KG1 (cell line): ENCODE measurements at places on chromosomes 6 and 20.

DNA sequence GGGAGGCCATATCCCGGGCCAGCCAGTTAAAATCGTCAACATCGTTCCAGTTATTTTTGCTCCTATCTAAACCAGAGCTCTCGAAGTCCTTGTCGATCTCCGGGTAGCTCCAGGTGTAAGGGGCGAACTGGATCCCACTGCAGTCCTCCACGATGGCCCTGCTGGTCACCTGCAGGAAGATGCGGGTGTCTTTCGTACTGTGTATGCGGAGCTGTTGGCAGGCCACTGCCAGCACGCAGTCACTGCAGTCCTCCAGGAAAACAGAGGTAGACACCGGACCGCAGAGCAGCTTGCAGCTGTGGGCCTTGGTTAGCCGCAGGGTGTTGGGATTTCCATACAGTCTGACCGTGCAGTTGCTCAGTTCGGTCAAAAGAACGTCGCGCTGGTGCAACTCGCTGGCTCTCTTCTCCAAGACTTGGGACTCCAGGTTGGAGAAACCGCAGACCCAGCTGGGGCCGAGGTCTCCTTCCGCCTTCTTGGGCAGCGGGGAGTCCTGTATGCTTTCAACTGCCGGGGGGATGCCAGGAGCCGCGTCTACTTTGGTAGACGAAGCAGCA is 742 bp downstream of the TBCC start:
- DNase-seq: peak; percentile 60

- DNase-seq: no peak
These were observed 11.1 kb downstream of the YWHAB start for GRCh38 chr20:44896583-44896982.

- DNase-seq: no peak
These were observed 47.7 kb downstream of the FRK start for GRCh38 chr6:116012951-116013350.

DNA sequence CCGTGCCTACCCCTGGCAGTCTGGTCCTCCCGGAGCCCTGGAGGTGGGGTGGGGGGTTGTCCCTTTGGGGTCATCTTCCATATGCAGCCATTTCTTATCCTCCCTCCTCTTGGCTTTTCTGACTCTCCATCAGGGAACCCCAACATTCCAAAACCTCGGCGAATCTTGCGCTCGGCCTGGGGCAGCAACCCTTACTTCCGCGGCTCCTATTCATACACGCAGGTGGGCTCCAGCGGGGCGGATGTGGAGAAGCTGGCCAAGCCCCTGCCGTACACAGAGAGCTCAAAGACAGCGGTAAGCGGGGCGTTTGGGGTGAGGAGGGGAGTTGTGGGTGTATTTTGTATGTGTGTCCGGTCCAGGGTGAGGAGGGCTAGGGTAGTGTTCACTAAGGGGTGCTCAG is 168.0 kb upstream of the RNF24 start:
- DNase-seq: no peak

GRCh38 chr20:49725694-49726093 is 12.0 kb upstream of the B4GALT5 start:
- no peak for DNase-seq

DNA sequence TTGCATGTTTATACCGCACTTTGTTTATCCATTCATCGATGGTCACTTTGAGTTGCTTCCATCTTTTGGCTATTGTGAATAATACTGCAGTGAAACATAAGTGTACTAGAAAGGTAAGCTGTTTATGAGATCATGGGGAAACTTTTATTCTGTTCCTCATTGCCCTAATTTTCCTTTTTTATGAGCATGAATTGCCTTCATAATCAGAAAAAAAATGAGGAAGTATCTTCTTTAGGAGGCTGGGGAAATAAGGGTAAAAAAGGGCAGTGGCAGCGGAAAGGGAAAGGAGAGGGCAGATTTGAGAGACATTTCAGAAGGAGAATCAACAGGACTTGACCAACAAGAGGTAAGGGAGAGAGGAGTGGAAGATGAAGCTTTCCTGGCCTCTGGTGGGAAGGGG is 14.3 kb upstream of the SERINC3 start:
- no peak for DNase-seq

GRCh38 chr6:42537536-42537935 is 26.3 kb upstream of the UBR2 start:
- DNase-seq: no peak

GRCh38 chr6:52562911-52563310 is 13.9 kb downstream of the TRAM2 start:
- DNase-seq: no peak

GRCh38 chr6:115363379-115363778 is 697.3 kb downstream of the FRK start:
- no peak for DNase-seq

DNA sequence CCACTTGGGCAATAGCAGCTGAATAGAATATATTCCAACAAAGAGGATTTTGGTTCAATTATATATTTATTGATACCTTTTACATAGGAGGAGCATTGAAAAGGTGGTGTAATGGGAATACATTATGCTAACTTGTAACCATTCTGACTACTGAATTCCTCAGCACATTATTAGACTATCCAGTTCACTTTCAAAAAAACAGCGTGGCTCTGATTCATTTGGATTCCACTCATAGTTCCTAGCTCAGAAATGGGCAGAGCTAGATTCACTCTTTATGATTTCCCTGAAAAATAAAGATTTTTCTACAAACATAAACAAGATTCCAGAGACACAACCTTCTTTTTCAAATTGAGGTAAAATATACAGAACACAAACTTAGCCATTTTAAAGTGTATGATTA is 9.2 kb upstream of the TRERF1 start:
- DNase-seq: no peak

- no peak for DNase-seq
These were observed 58.2 kb upstream of the IL20RA start for GRCh38 chr6:137102851-137103492.

GRCh38 chr6:4703382-4703781 is 72.8 kb upstream of the CDYL start:
- no peak for DNase-seq

DNA sequence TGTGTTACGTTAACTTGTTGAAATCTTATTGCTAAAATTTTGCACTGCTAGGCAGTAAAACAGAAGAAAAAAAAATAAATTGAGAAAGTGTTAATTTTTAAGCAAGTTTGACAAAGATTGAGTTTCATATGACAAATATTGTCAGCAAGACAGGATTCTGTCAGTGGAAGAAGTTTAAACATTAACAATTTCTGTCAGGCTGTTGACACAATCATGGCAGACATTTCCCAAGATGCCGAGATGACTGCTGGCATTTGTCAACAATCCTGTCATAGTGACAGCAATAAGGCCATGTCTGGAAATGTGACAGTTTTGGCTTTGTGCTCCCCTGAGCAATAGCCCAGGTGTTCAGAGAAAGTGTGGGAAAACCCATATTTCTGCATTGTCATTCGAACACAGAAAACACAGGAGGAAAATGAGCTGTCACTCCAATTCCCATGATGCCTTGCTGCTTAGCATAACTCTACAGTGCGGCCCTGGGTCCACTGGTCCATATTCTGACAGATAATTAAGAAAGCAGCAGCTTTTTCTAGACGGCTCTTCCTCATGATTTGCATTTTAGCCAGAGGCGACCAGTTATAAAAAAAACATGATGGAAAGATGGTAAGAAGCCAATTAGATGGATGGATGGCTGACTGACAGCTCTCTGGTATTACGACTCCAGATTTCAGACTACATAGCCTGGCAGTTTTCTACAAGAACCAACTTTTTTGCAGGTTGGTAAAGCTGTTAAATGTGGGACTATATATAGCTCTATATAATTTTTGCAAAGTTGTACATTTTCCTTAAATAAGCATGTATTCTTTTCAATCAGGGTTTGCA is 43.6 kb upstream of the DEFB112 start:
- DNase-seq: no peak

DNA sequence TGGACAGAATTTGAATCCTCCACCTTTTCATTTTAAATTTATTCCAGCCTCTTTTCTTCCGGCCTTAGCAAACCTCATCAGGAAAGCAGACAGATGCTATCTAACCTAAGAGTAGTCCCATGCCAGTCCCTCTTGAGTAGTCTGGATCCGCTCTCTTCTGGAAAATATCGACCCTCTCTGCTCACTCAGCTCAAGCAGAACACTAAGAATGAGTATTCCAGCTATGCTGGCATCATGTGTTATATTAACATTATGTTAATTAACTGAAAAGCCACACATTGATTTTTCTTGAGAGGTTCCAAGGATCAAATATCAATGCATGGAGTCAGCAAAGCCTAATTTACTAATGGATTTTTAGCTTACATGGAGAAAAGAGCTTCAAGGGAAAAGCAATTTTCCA is 161.4 kb downstream of the ID4 start:
- DNase-seq: no peak

- no peak for DNase-seq
These were observed 120.2 kb upstream of the AFDN start for GRCh38 chr6:167706313-167707109.

GRCh38 chr6:137673603-137674002 is 179.4 kb upstream of the OLIG3 start:
- no peak for DNase-seq

DNA sequence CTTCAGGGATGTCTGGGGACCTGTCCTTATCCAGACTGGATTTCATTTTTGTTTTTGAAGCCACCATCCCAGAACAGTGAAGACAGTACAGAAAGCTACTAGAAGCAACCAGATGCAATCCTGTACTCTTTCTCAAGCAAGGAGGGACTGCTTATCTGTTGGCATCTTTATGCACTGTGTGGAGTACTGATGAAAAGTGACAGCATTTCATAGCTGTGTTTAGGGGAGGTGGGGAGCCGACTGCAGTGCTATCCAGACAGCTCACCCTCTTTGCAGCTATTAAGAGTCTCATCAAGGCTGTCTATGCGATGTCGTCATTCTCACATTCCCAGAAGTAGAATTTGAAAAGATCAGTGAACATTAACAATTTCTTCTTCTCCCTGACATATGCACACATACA is 5.5 kb downstream of the ZDHHC14 start:
- no peak for DNase-seq

- DNase-seq: no peak
These were observed 6.6 kb downstream of the GMPR start for GRCh38 chr6:16244869-16245451.

DNA sequence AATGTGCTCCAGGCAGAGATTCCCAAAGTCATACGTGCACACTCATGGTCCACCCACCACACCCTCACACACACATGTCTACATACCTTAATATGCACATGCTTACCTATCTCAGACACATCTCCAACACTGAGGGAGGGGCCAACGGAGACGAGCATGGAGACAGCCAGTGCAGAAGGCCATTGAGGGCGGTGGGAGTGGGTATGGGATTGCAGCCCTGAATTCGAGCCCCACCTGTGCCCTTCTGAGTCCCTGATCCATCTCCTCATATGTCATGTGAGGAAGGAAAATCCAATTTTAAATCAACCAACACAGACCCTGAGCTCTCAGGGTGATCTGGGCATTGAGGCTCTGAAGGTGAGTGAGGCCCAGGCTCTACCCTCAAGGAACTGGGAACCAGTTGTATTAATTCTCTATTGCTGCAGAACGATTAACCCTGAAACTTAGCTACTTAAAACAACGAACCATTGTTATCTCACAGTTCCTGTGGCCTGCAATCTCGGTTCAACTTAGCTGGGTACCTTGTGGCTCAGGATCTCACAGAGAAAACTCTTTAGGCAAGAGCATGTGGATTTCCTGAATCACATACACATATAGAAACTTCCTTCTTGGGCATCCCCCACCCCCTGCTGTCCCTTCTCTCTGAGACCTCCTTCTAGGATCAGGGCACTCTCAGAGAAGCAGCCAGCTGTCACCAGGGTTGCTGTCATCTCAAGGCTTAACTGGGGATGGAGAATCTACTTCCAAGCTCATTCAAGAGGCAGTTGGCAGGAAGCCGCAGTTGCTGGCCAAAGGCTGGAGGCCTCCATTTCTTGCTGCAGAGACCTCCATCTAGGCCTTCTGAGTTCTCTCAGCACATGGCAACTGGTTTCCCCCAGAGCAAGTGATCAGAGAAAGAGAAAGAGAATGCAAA is 28.3 kb downstream of the GLP1R start:
- DNase-seq: no peak

DNA sequence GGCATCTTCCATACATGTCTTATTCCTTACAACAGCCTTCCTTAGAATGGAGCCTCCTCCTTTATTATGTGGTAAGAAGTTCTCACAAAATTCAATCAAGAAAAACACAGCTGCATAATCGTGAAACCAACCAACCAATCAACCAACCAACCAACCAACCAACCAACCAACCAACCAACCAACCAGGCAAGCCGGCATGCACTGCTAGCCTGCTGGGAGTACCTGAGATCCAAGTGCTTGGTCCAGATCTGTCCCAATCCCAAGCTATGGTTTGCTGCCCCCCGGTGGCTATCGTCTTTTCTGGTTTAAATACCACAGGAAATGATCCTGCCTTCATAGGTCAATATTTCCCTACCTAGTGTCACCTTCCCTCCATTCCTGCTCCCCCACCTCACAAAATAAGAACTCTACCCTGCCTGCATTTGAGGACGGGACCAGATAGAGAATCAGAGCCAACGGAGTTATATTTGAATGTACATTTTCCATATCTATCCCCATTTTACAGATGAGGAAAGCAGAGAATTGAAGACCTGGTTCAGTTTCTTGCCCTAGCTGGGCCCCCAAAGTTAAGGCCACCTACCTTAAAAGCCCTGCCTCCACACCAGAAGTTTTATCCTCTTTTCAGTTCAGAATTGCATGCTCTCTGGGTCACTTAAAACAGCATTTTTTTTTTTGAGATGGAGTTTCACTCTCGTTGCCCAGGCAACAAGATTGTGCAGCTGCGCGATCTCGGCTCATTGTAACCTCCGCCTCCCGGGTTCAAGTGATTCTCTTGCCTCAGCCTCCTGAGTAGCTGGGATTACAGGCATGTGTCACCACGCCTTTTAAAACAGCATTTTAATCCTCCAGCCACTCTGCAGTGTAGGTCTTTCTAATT is 27.1 kb downstream of the RAB44 start:
- no peak for DNase-seq

- no peak for DNase-seq
These were observed 73.3 kb downstream of the IGF2R start for GRCh38 chr6:160042014-160042773.

- no peak for DNase-seq
These were observed 1.3 kb downstream of the NUP153 start for GRCh38 chr6:17705428-17705777.

DNA sequence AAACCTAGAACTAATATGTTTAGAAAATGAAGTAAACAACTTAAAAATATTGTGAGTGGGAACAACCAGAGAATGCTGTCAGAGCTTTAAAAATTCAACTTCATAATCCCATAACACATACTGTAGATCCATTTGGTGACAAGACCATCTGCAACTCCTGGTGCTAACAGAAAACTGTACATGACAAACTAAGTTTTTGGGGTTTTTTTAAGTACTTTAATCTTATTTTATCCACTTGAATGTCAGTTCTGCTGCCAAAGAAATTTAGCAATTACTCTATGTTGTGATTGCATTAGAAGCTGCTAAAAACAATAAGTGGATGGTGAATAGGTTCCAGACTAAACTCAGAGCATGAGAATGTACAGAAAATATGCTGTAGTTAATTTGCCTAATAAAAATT is 345.4 kb downstream of the COL12A1 start:
- no peak for DNase-seq

GRCh38 chr20:18543932-18544331 is 23.3 kb upstream of the SMIM26 start:
- no peak for DNase-seq

GRCh38 chr20:19802492-19803158 is 44.6 kb downstream of the RIN2 start:
- DNase-seq: no peak
